ENCODE measurements at places on chromosomes 1 and 21.
A peak's percentile ranks its signal among the peaks of the same experiment; 100 is the strongest.

- peak; percentile 88 for DNase-seq
Observed at GRCh38 chr1:46446646-46447498, 42.8 kb upstream of the DMBX1 start.

GRCh38 chr1:145995148-145995881, 1.1 kb downstream of the TXNIP start:
- no peak for DNase-seq

GRCh38 chr1:146016891-146017290, 4.6 kb downstream of the HJV start:
- DNase-seq: no peak

DNA sequence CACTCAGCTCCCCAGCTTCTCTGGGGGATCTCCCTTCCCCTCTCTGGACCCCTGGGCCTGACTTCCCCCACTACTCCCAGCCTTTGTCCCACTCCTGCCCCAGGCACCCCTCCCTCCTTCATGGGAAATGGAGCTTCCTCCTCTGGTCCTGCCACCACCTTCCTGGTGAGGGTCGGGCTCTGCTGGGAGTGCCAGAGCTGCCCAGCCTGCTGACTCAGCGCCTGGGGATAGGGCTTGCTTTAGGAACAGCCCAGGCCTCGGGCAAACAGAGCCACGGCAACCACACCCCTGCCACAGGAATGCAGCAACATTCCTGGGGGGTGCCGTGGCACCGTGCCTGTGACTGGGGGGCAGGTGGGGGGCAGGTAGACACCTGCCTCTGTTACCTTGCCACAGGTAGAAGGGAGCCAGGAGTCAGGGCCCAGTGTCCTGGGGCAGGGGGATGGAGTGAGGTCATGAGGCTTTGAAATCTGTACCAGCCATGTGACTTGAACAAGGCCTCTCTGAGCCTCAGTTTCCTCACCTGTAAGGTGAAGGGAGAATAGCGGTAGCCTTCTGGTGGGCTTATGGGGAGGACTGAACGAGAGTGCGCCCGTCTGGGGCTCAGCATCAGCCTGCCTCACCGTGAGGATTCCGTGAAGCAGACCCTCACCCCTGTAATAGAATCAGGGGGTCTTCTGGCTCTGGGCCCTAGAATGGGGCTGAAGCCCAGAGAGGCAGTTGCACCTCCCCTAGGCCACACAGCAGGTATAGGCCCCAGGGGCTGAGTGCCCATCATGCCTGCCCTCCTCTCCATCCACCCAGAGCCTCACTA, 17.8 kb upstream of the EPHA2 start:
- DNase-seq: no peak

DNA sequence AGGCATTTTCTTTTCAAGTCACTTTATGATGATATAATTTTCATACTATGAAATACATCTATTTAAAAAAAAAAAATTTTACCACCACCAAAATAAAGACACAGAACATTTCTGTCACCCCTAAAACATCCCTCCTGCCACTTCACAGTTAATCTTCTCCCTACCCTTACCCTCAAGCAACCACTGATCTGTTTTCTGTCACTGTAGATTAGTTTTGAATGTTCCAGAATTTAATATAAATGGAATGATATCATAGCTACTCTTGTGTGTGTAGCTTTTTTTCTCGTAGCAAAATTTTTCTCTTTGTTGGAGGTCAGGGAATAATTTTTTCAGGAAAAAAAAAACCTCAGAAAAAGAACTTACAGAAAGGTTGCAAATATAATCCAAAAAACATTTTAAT, 152.7 kb downstream of the RHOU start:
- DNase-seq: no peak

GRCh38 chr1:77168358-77168757, 50.9 kb downstream of the PIGK start:
- no peak for DNase-seq

DNA sequence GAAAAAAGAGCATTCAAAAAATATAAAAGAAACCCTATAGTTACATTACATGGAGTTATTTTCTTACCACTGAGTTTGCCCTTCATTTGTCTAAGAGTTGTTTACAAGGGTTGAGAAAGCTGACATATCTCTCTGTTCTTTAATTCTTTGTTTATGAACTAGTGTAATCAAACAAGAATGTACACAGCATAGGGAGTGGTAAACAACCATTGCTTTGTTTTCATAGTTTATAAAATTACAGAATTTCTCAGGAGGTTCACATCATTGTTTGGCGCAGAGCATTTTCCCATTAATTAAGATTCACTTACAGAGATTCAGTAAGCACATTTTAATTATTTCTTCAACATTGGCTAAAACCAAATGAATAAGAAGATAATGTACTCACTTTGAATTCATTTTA, 87.6 kb downstream of the IFI44 start:
- no peak for DNase-seq

- DNase-seq: peak; percentile 22
Observed at GRCh38 chr1:228735871-228736586, 750 bp downstream of the RHOU start.

GRCh38 chr1:14282707-14283106, 315.8 kb upstream of the KAZN start:
- no peak for DNase-seq

GRCh38 chr1:43974443-43975248, at the start of gene ATP6V0B:
TSS of gene ATP6V0B (plus strand) at chr1:43974960. CDS start at chr1:43975041, 81 bp downstream.
- peak; percentile 98 for DNase-seq

DNA sequence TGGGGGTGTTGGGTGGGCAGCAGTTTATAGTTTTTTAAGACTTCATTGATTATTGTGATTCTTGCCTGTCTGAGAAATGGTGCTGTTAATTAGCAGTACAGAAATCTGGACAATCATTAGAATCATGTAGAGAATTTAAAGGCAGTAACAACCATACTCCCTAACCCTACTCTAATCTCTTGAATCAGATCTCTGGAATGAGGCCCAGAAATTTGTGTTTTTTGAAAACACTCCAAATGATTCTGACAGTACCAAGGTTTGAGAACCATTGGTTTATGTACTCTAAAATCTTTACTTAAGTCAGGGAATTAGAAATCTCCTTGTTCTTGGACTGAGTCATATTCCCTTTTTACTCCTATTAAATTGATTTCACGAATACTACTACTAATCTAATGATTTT, 24.0 kb downstream of the FNBP1L start:
- DNase-seq: no peak

DNA sequence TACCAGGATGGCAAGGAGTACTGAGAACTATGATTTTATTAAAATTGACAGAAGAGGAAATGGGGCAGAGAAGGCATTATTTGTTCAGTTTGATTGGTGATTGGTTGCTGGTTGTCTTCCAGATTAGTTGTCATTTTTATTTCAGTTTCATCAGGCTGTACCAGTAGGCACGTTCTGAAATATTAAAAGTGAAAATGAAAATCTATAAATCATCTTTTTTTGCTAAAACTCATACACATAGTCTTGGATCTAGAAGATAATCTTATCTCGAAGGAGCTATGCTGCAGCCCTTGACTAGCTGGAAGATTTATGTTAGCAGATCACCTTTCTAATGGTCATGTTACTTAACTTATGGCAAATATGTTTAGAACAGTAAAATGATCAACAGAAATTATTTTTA, 29.0 kb downstream of the NEK7 start:
- DNase-seq: no peak

DNA sequence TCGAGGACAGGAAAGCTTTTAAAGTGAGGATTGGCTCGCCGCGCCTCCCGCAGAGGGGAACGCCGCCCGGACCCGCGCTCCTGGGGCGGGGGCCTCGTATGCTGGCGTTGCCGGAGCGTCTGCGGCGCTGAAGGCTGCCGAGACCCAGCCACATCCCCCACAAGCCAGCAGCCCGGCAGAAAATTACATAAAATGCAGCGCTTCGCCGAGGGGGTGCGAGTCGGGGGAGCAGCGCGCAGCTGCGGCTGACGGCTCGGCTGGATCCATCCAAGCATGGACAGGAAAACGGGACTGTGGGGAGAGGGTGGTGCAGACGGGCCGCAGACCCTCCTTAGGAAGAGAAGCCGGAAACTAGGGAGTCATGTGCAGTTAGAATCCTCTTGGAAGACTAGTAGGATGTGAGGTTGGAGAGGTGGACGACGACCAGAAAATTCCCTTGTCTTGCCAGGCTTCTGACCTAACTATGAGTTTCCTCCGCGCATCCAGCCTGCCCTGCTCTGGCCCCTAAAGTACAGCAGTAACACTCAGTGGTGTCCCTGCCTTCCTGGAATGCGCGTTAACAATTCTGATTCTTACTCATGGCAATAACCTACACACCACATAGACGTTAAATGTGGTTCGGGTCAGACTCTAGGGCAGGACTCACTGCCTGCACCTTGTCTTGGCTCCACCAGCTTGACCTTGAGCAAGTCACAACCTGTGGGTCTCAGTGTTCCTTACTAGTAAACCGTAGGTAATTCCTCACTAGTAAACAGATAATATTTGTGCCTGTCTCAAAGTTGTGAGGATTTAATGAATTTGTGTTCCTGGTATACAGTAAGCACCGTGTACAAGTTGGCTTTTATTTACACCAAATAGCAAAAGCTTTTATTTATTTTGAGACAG, 953 bp upstream of the BRWD1 start:
- DNase-seq: peak; percentile 54

GRCh38 chr1:19877181-19877750, 4.9 kb upstream of the OTUD3 start:
- DNase-seq: no peak

GRCh38 chr1:57079454-57080157, 113.8 kb upstream of the C8B start:
- no peak for DNase-seq

GRCh38 chr1:17661546-17662157, 93.5 kb upstream of the ACTL8 start:
- peak; percentile 75 for DNase-seq

GRCh38 chr1:71967670-71968069, 314.7 kb downstream of the NEGR1 start:
- DNase-seq: no peak

DNA sequence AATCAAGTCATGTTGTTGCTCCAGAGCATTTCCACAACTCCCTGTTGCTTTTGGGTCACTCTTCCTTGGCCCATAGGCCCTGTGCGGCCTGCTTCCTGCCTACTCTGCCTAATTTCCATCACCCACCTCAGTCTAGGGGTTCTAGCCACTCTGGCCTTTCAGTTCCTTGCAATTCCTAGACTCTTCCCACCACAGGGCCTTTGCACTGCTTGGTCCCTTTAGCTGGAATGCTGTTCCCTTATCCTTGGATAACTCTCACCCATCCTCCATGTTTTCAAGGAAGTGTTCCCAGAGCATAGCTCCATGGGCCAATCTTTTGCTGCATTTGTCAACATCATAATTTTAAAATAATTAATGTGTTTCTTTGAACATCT, 18.7 kb downstream of the EPHB2 start:
- no peak for DNase-seq

DNA sequence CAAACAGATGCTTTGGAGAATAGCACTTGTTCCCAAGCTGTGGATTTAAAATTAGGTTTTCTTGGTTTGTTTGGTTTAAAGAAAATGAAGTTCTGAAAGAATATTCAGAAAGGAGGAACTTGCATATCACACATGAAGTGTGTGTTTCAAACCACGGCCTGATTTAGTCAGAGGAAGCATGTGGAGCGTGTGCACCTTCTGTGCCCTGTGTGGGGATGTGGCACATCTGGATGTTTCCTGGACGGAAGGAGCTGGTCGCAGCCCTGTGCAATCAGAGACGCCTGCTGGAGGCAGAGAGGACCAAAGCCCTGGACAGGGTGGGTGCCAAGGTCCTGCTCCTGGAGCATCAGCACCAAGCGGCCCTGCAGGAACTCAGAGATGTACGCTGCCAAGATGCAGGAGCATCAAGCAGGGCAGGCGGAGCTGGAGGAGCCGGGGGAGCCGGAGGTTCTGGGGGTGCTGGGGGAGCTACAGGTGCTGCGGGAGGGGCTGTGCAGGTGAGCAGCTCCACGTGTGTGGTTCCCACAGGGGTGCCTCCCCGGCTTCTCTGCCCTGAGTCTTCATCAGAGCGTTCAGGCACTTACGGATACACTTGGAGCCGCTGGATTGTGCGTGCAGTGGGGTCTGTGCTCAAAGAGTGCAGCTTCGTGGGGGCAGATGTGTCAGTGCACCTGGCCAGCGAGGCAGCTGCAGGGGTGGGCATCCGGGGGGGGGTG, 45.7 kb downstream of the PCNT start:
- no peak for DNase-seq

- DNase-seq: no peak
Observed at GRCh38 chr21:30984889-30985288, 53.4 kb downstream of the KRTAP19-8 start.

GRCh38 chr1:89871768-89872473, 51.1 kb downstream of the LRRC8D start:
- no peak for DNase-seq

- DNase-seq: no peak
Observed at GRCh38 chr1:202710070-202711045, at the start of gene SYT2. TSS of gene SYT2 (minus strand) at chr1:202710454. CDS start at chr1:202605772, 104,682 bp downstream.

DNA sequence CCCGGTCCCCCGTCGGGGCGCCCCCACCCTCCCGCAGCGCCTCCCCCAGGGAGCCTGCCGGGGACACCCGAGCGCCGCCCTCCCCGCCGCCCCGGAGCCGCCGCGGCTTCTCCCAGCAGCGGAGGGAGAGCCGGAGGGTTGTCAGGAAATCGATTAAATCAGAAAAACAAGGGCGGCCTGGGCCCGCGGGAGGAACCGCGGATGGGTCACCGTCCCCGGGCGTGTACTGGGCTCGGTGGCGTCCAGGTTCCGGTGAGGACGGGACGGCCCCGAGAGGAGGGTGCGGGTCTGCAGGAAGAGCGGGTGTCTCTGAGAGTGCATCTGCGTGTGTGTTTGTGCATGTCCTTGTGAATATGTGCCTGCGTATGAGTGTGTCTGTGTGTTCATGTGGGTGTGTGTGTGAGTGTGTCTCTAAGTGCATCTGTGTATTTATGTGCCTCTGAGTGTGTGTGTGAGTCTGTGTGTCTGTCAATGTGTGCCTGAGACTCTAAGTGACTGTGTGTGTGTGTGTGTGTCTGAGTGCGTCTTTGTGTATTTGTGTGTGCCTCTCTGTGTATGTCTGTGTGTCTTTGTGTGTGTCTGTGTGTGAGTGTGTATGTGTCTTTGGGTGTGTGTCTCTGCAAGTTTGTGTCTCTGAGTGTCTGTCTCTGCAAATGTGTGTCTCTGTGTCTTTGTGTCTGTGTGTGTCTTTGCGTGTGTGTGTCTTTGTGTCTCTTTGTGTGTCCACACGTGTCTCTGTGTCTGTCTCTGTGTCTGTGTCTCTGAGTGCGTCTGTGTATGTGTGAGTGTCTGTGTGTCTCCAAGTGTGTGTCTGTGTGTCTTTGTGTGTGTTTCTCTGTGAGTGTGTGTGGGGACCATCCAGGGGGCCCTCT, 1.1 kb downstream of the SPSB1 start:
- DNase-seq: peak; percentile 51
